ENCODE measurements at places on chromosomes 2 and 18. TPM values are rescaled to one million over a fixed set of nuclear protein-coding genes. Genes with fewer than 3 reads are reported as not detected.

FSHR gene
- not detected for total RNA-seq

BCL11A gene
- total RNA-seq = not detected

TEKT4 gene
- not detected for total RNA-seq

NMUR1 gene
- total RNA-seq = 0.89 TPM

TBR1 gene
- 0.18 TPM for total RNA-seq

IL1R2 gene
- total RNA-seq = not detected

MRO gene
- total RNA-seq = not detected
